ENCODE measurements at places on chromosomes 12 and 14.

- DNase-seq, result no peak
These were observed 510.8 kb downstream of the TMTC2 start for GRCh38 chr12:83197483-83197914.

- DNase-seq, result no peak
These were observed 28.6 kb downstream of the TDG start for GRCh38 chr12:103994235-103994634.

DNA sequence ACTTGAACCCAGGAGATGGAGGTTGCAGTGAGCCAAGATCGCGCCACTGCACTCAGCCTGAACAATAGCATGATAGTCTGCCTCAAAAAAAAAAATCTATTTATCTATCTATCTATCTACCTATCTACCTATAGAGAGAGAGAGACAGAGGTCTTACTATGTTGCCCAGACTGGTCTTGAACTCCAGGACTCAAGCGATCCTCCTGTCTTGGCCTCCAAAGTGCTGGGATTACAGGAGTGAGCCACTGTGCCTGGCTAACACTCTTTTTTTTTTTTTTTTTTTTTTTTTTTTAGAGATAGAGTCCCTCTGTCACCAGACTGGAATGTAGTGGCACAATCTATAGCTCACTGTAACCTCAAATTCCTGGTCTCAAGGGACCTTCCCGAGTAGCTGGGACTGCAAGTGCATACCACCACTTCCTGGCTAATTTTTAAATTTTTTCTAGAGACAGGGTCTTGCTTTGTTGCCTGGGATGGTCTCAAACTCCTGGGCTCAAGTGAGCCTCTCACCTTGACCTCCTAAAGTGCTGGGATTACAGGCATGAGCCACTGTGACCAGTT is 1.9 kb downstream of the FAM186A start:
- no peak for DNase-seq

GRCh38 chr14:50363714-50364111 is 33.0 kb downstream of the CDKL1 start:
- DNase-seq, result no peak

- no peak for DNase-seq
These were observed 54.1 kb upstream of the DDX11 start for GRCh38 chr12:31019561-31019960.

GRCh38 chr14:83347874-83348273 is 1814.2 kb upstream of the SEL1L start:
- DNase-seq, result no peak

Measured in stimulated activated CD4-positive, alpha-beta T cell treated with anti-CD3 and anti-CD28 coated beads, TNF-alpha, amount 100 ng/mL, for 48 hours (primary cell).